Amniotic stem cell (primary cell): ENCODE measurements at places on chromosomes 4 and X.
A peak's percentile ranks its signal among the peaks of the same experiment; 100 is the strongest.

DNA sequence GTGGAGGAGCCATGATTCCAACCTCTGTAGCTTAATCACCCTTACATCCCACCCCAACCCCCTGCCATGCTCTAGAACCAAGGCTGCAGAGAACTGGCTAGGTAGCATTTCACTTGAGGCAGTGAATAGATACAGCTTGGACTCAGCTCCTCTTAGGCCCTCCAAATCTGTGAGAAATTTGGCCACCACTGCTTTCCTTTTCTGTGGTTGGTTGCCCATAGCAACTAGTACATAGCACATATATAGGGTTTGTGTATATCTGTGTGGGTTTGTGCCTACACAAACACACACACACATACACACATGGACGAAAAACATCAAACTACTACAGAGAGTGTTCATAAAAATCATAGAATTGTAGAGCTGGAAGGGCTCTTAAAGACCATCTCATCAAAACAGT lies 52.0 kb upstream of the CCDC160 start:
- DNase-seq, result no peak

- DNase-seq, result no peak
Measured at GRCh38 chr4:82787342-82787741, 11.3 kb downstream of the SCD5 start.

- no peak for DNase-seq
Measured at GRCh38 chr4:14335872-14336271, 666.4 kb upstream of the CPEB2 start.

GRCh38 chrX:56744996-56745395 lies 16.0 kb downstream of the NBDY start:
- peak; percentile 1 for DNase-seq

- DNase-seq, result no peak
Measured at GRCh38 chr4:147938496-147938895, 206.6 kb downstream of the ARHGAP10 start.

DNA sequence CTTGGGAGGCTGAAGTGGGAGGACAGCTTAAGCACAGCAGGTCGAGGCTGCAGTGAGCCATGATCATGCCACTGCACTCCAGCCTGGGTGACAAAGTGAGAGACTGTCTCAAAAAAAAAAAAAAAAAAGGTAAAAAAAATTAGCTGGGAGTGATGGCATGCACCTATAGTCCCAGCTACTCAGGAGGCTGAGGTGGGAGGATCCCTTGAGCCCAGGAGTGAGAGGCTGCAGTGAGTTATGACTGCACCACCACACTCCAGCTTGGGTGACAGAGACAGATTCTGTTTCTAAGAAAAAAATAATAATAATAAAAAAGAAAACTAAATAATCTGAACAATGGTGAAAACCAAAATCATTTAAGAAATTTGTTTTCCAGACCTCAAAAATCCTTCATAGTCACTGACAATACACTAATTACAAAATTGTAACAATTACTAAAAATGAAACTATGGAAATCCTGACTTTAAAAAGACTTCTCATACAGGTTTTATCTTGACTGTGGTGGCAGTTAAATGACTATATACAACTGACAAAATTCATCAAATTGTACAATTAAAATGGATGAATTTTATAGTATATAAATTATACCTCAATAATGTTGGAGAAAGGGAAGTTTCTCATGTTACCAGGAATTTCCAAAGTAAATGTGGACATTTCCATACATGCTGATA lies 31.3 kb downstream of the PHF8 start:
- no peak for DNase-seq

DNA sequence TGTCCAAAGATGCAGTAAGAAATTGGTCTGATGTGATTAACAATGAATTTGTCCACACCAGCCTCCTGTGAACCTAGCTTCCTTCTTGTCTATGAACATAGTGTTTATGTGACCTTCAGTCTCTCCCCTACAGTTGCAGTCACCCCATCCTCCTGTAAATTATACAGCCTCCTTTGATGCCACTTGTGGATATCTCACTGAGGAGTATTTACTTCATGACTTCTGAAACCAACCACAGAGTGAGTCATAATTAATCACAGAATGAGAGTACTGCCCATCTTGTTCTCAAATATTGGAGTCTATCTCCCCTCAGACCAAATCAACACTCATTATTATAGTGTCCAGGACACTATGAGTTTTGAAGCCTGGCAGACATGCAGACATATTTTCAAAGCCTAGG lies 27.3 kb upstream of the XAGE2 start:
- no peak for DNase-seq

- DNase-seq, result peak; percentile 8
Measured at GRCh38 chrX:34918091-34918736, 24.4 kb upstream of the FAM47B start.

DNA sequence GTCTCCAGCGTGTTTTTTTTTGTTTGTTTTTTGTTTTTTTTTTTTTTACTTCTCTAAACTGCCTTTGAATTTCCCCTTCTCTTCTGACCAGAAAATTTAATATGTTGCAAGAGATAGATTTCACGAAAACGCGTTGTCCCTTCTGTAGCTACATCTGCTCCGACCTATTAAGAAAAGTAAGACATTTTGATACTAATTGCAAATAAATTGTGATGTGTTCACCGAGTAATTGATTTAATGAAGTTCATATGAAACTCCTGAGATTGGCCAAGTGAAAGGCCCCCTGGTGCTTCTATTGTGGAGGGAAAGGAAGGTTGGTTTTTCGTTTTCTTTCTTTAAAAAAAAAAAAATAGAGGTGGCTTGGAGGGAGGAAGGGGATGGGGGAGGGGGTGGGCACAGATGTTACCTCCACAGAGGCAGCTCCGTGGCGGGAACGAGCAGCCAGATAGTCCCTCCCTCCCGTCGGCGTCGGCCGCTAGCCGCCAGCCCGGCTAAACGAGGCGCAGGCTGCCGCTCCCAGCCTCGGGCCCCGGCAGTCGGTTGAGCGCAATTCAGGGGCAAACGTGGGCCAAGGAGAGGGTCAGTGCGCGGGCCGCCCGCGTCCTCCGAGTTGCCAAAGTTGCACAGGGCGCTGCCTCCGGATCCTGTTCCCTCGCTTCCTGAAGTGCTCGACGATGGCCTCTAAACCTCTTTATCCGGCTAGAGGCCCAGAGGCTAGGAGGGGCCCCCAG lies 139.1 kb upstream of the ZIC3 start:
- DNase-seq, result no peak

DNA sequence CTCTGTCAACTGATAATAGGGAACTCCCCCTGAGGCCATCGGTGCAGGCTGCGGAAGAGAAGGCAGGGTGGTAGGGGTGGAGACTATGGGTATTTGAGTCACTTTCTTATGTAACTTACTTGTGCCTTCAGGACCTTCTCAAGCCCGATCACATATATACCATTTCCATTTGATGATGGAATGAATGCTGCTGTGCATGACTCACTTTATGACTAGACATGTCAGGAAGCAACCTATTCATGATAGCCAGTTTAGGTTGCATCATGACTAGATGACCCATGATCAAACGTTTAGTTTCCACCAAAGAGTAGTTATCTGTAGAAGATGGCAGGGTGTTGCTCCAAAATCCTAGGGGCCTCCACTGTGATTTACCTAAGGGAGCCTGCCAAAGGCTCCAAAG lies 435.5 kb downstream of the DTHD1 start:
- DNase-seq, result no peak
